ENCODE measurements at places on chromosomes 4 and X.
A peak's percentile ranks its signal among the peaks of the same experiment; 100 is the strongest.

GRCh38 chrX:13752141-13752540, 17.6 kb downstream of the OFD1 start:
- no peak for DNase-seq

DNA sequence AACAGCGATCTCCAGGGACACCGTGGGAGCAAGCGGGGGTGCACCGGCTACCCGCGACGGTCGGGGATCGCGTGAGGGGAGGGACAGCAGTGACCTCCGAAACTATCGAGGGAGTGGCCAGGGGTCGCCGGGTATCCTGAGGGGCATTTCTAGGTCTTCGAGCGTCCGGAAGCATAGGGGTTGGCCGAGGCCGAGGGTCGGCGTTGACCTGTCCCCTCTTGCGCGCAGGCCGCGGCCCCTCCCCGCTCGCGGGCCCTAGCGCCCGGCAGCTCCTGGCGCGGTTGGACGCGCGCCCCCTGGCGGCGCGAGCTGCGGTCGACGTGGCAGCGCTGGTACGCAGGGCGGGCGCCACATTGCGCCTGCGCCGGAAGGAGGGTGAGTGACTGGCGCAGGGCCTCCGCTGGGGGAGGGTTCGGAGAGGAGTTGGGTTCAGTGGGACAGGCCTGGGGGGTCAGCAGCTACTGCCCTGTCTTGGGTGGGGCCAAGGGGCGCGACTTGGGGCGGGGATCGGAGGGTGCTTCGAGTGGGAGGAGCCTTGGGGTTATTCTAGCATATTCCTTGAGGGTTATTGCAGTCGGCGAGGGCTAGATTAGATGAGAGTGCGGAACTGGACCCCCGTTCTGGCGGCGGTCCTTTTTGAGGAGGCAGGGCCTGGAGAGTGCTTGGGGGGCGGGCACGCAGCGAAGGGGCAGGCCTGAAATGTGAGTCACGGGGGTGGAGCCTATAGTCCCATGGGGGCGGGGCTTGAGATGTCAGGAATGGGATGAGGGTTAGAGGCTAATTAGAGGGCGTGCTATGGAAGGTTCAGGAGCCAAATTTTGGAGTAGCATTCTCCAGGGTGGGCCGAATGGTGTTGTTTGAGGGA, 1.2 kb downstream of the MAGIX start:
- DNase-seq: peak; percentile 78

DNA sequence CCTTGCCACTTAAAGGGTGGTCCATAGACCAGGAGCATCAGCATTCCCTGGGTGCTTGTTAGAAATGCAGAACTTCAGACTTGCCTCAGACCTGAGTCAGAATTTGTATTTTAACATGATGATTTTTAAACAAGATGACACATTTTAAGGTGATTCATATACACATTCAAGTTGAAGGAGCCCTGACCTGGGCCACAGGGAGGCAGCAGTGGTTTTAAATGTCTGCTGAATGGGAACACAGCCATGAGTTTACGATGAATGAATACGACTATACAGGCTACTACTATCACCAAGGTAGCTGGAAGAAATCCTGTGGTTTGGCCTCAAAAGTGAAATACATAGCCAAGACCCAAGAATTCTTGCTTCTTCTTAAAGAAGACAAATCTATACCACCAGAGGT, 2.9 kb downstream of the HDAC8 start:
- no peak for DNase-seq

- peak; percentile 45 for DNase-seq
These were observed 1.8 kb downstream of the STIM2 start for GRCh38 chr4:26862381-26862915.

GRCh38 chr4:1193206-1194009, 21.0 kb upstream of the SPON2 start:
- DNase-seq: no peak

GRCh38 chr4:148311526-148311925, 130.7 kb downstream of the NR3C2 start:
- no peak for DNase-seq

DNA sequence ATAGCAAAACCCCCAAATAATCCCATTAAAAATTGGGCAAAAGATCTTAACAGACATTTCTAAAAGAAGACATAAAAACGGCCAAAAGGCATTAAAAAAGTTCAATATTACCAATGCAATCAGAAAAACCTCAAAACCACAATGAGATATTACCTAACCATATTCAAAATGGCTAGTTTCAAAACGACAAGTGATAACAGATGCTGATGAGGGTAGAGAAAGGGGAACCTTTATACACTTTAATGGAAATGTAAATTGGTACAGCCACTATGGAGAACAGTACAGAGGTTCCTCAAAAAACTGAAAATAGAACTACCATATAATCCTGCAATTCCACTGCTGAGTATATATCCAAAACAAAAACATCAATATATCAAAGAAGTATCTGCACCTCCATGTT, 6.2 kb downstream of the AADAT start:
- DNase-seq: no peak

DNA sequence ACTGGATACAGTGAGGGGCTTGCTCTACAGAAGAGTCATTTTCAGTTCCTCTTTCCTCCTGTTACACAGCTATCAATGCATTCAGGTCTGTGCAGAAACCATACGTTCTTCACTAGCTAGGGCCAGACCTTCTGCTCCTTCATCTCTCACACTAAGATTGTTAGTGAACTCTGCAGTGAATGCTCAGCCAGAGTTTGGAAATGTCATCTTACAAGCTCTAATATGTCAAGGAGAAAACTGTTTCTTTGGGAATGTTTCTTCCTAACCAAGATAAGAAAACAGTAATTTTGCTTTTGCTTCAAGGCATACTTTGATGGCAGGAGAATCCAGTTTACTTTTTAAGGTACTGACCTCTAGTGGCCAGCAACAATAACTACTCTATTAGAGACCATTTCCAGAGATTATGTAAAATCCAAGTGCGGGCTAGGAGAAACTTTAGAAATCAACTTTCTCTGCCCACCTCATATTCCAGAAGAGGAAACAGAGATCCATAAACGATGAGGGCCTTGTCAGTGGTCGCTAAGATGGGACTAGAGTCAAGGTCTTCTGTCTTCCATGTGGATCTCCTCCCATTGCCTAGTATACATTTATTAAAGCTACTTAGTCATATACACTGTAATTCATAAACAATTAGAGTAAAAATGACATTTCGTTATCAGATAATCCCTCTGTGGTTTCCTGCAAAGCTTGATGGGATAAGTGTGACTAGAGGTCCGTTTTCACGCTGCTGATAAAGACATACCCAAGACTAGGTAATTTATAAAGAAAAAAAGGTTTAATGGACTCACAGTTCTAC, 12.1 kb upstream of the CC2D2A start:
- peak; percentile 10 for DNase-seq

DNA sequence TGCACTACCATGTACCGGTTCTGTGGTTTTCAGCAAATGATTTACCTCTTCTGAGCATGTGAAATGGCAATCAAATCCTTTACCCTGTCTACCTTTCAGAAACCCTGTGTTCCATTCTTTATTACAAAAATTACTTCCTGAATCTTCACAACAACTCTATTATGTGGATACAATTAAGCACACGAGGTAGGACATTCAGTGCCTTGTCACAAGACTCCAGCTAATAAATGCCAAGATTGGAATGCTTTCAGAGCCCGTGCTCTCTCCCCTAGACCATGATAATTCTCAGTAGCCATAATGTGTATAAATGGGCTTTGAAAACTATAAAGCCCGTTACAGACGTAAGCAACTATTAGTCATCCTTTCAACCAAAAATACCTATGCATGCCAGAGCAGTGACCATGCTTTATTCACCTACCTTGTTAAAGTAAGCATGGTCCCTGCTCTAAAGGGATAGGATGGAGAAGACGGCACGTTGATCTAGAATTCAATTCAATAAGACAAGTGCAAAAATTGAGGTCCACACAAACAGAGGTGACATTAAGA, 2.4 kb downstream of the RXFP1 start:
- no peak for DNase-seq

GRCh38 chr4:113904877-113905276, 74.6 kb downstream of the ARSJ start:
- DNase-seq: no peak

DNA sequence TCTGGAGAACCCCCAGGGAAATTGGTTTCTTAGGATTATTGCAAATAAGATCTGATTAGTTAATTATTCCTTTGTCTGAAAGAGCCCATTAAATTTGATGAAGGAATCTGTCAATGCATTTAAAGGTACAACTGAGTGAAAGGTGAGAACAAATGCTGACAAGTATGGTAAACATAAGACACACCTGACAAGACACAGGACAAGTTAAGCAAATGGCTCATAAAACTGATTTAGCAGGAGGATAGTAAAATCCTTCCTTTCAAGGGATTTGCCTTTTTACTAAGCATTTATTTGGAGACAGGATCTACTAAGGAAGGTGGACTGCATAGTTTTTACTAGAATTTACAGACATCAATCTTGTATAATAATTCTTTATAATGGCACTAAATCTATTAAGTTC, 553.9 kb downstream of the SPRY1 start:
- no peak for DNase-seq

DNA sequence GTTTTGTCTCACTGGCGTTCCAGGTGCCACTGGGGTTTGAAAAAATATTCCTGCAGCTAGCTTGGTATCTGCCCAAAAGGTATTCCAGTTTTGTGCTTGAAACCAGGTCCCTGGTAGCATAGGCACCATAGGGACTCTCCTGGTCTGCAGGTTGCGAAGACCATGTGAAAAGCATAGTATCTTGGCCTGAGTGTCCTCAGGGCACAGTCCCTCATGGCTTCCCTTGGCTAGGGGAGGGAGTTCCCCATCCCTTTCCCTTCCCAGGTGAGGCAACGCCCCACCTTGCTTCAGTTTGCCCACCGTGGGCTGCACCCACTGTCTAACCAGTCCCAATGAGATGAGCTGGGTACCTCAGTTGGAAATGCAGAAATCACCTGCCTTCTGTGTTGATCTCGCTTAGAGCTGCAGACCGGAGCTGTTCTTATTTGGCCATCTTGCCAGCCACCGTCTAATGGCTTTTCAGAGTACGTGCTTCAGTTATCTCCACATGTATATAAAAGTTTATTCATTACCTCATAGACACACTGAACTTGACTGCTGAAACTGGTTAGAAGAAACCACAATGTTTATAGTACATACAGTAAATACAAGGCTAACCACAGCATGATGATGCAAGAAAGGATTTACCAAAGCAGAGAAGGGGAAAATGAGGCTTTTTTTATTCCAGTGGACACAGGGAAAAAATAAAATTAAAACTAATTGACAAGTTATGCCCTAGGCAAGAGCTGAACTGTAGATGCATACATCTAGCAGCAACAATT, 10.6 kb downstream of the PBDC1 start:
- no peak for DNase-seq

DNA sequence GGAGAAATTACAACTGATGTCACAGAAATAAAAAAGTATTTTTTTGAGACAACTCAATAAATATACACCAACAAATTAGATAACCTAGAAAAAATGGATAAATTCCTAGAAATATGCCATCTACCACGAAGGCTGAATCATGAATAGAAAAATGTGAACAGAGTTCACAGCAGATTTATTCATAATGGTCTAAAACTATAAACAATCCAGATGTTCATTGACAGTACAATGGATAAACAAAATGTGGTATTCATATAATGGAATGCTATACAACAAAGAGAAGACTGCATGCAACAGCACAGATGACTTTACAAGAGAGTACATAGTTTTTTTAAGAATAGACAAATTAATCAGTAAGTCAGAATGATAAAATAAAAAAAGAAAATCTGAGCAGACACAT, 55.2 kb downstream of the CLOCK start:
- DNase-seq: no peak

- DNase-seq: no peak
These were observed 46.8 kb downstream of the CRLF2 start for GRCh38 chrX:1165535-1166196.

DNA sequence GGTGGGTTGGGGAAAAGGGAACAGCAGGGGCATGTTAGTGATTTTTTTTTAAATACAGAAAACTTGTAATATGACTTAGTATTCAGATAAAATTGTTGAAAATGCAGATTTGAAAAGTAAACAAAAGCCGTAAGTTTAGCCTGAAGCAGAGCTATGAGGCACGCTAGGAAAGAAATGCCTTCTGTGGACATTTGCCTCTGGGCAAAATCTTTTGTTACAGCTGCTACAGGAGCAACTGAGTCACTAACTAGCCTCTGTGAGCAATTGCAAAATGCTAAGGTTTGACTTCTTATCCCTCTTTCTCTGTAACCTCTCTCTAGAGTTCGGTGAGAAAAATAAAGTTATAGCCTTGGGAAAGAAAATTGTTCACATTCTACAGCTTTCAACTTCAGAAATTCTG, 350.0 kb downstream of the SLC7A11 start:
- no peak for DNase-seq

GRCh38 chr4:168528131-168528949, 31.5 kb downstream of the PALLD start:
- DNase-seq: no peak

GRCh38 chr4:55397126-55397436, 1.3 kb downstream of the TMEM165 start:
- no peak for DNase-seq

DNA sequence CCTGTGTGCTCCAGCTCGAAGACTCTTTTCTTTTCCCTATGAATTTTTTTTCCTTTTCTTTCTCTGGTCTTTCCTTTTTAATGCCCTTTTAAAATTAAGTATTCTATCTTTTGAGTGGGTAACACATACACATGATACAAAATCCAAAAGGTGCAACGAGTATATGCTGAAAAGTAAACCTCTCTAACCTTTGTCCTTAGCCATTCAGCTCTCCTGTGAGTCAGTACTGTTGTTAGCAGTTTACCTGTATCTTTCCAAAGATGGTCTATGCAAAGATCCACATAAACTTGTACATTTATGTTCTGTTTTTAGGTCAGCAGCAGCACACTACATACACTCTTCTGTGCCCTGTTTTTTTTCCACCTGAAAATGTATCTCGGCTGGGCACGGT, 28.7 kb downstream of the SLC25A43 start:
- no peak for DNase-seq

DNA sequence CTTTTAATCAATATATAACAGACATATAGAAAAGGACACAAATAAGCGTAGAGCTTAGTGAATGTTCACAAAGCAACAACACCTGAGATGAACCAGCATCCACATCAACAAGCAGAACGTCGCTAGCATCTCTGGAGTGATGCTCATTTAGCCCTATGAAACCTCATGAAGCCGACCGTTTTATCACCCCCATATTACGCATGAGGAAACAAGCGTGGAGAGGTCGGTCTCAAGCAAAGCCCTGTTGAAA, 524 bp upstream of the RPS3A start:
- DNase-seq: no peak

DNA sequence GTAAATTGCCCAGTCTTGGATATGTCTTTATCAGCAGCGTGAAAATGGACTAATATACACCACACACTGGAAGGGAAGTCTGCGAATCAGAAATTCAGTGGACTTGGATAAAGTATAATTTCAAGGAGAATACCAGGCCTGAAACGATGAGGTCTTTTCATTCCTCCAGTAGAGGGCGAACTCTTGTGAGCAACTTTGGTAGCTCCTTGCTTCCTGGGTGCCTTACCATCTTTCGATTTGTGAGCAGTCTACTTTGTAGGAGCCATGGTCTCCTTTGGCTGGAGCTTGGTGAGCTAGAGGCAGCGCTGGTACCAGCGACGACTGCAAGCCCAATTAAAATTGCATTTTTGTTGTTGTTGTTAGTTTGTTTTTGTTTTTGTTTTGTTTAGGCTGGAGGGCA, 791.9 kb downstream of the FAT4 start:
- no peak for DNase-seq

Measured in NCI-H524 (cell line).